Karpas-422 (cell line): ENCODE measurements at places on chromosomes 1 and 21. TPM values are rescaled to one million over a fixed set of nuclear protein-coding genes. Genes with fewer than 3 reads are reported as not detected.

The TEX38 gene
- total RNA-seq, result 0.37 TPM in 1 of 2 replicates, not detected in the other

DNA sequence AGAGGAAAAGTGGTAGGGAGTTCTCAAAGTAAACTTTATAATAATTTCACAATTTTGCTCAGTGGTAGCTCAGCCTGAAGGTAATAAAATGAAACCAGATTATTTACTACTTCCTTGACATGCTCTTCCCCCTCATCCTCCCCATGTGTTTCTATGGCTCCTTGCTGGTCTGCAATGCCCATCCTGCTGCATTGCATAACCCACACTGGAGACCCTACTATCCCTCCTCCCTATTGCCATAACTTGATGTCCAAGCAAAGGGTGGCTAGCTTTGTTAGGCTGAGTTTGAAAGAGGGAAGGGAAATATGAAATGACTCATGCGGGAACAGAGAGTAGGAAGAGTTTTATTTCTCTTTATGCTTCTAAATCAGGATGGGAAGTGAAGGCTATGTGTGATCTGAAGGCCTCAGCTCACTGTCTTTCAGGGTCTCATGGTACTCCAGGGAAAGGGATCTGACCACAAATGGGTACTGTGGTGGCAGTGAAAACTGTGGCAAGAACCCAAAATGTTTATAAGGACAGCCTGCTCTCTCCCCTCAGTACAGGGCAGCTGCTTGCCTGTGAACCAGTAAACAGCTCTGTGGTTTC, 36.4 kb upstream of the HSD17B7 start:
- DNase-seq, result no peak
- no peaks in the 10 kb centered on the region for H3K27me3 ChIP-seq
- no peak overlapping the region for H3K4me3 ChIP-seq
- no peak overlapping the region for H3K27ac ChIP-seq
- no peaks in the 10 kb centered on the region for H3K4me1 ChIP-seq

DNA sequence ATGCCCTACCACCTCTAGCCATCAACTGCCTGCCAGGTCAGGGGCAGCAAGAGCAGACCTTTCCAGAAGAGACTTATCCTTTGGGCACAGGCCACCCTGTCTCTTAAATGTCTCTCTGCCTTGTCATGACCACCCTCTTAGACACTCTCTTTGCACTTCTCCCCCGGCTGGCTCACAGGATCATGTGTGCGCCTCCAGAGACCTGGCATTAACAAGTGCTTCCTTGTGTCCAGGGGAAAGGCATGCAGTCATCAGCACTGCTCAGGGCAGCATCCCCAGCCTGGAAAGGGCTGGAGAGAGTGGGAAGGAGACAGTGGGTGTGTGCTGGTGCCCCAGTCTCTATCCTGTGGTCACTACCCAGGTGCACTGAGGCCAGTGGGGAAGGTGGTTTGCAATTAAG, 85.2 kb upstream of the TLR5 start:
- H3K4me1 ChIP-seq, result peaks cover 2% of the 10 kb centered on the region; the same call in 1 of the 2 replicates
- H3K27me3 ChIP-seq, result no peaks in the 10 kb centered on the region
- no peak overlapping the region for H3K4me3 ChIP-seq
- no peaks in the 10 kb centered on the region for H3K36me3 ChIP-seq
- H3K27ac ChIP-seq, result no peak overlapping the region
- no peak for DNase-seq

DNA sequence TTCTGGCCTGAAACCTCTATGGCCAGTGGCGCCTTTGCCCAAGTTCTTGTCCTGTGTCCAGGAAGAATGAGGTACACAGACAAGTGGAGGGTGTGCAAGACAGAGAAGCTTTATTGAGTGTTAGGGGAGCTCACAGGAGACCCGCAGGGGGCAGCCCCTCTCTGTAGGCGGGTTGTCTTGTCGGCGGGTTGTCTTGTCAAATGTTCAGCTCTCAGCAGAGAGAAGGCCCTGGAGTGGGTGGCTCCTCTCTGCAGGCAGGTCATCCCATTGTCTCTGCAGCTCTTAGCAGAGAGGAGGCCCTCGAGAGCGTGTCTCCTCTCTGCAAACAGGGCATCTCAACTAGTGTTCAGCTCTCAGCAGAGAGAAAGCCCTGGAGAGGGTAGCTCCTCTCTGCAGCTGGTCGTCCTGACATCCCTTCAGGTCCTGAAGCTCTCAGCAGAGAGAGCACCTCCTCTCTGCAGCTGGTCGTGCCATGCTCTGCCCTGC, 11.0 kb downstream of the COL6A2 start:
- no peaks in the 10 kb centered on the region; the same call in 1 of the 2 replicates for H3K36me3 ChIP-seq
- no peaks in the 10 kb centered on the region for H3K4me1 ChIP-seq
- no peak for DNase-seq
- H3K27ac ChIP-seq, result no peak overlapping the region
- H3K4me3 ChIP-seq, result no peak overlapping the region
